ENCODE measurements at places on chromosomes 13 and 19.

DNA sequence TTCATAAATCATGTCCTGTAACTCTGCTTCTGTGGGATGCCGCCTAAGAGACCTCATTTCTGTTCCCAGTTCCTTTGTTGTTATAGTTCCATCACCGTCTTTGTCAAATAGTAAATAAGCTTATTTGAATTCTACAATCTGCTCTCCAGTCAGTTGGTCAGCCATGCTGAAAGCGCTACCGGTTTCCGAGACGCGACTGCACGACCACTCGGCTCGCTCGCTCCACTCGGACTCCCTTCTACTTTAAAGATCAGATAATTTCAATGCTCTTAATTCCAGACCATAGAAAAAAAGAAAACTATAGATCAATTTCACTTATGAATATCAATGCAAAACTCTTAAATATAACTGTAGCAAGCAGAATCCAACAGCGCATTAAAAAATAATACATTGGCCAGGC lies 64.2 kb upstream of the STK24 start:
- no peak for DNase-seq

DNA sequence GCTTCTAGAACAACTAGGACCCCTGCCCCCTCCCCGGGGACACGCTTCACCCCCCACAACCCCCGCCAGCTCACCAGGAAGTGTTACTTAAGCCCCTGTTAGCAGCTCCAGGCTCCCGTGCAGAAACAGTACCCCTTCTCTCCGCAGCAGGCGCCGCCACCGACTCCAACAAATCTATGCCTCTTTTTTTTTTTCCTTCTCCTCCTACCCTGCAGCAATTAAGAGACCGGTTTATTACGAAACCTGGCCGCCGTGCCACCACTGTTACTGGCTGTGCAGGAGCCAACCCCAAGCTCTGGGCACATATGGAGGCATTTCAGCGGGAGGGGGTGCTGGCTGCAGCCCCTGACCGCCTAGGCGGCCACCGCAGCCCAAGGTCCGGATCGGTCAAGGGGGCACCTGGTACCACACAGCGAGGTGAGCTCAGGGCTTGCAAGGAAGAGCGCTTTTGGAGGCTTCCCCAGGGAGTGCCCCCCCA lies 2.4 kb downstream of the GADD45B start:
- peak; percentile 73 for DNase-seq

GRCh38 chr19:3604987-3605343 lies 1.7 kb downstream of the TBXA2R start:
- no peak for DNase-seq

- DNase-seq, result no peak
Observed at GRCh38 chr13:110853235-110853721, 61.6 kb downstream of the ANKRD10 start.

DNA sequence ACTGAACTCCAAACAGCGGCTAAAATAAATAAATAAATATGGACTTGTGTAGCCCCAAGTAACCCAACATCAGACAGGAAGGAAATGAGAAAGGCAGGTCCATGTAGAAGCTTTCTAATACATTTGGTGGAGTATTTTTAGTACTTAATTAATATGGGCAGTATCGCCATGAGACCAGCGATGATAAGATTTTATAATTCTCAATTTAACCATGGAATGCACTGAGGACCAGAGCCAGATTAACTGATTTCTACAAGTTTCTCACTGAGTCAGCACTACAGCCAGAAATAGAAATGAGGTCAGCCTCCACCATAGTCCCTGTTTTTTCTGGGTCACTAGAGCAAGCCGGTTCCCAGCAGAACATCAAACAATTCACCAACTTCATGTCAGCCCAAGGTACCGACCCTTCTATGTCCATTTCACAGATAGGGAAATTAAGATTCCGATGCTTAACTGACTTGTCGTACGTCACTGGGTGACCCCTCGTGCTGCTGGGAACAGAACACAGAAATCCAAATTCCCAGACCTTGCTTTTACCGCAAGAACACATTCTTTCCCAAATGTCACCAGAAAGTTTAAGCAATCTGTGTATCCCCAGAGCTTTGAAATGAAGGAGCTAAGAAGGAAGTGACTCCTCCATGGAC lies 90.4 kb downstream of the COL4A1 start:
- DNase-seq, result peak; percentile 73

DNA sequence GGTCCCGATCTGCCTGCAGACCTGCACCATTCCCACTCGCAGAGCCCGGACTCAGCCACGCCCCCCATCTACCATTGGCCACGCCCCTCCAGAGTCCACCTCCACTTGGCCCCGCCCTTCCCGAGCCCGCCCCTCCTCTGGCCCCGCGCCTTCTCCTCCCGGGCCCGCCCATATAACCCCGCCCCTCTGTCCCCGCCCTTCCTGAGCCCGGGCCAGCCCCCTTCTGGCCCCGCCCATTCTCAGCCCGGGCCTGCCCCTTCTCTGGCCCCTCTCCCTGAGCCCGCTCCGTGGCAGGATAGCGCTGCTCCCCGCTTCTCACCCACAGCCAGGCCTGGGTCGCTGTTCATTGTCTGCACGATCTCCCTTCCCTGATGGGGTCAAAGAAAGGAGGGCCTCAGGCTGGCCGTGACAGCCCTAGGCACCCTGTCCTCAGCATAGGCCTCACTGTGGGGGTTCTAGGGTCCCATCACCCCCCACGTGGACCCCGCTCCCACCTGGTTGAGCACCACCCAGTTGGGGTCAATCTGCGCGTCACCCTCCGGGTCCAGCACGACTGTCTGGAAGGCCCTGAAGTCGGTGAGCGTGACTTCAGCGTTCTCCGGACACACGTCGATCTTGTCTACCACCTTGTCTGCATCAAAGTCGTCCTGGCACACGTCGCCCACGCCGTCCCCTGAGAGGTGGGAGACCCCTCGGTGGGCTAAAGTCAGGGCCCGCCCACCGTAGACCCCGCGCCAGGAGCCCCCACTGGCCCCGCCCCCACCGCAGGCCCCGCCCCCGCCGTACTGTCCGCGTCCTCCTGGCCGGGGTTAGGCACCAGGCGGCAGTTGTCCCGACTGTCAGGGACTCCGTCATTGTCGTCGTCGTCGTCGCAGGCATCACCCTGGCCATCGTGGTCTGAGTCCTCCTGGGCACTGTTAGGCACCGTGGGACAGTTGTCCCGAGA lies 5.7 kb downstream of the COMP start:
- peak; percentile 69 for DNase-seq

GRCh38 chr13:89150362-89150761 lies 1479.2 kb downstream of the SLITRK5 start:
- peak; percentile 0 for DNase-seq

DNA sequence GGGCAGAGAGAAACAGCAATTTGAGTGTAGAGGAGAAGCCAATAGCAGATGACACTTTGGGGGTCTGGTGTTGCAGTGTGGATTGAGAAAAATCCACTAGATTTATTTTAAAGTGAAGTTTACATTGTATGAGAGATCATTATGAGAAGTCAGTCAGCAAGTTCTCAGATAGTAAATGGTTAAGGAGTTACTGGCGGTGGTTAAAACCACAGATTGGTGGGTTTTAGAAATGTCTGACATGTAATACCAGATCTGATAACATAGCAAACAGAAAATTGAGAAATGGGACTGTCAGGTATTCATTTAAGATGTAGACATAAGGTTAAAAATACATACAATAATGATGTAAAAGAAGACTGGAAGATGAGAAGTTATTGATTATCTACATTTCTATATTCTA lies 7.2 kb downstream of the ABHD13 start:
- no peak for DNase-seq

DNA sequence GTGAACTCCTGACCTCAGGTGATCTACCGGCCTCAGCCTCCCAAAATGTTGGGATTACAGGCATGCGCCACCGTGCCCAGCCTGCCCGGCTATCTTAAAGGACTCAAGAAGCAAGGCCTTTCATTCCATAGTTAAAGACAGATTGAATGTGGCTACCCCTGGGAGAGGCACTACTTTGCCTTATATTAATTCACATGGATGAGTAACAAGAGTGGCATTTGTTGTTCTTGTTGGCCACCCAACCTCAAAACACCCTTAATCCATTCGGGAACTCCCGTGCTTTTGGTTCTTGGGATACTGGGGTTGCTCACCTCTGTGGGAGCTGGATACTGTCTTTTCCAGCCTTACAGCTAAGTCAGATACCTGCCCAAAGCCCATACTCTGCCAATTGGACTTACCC lies 34.4 kb upstream of the ABCC4 start:
- no peak for DNase-seq

DNA sequence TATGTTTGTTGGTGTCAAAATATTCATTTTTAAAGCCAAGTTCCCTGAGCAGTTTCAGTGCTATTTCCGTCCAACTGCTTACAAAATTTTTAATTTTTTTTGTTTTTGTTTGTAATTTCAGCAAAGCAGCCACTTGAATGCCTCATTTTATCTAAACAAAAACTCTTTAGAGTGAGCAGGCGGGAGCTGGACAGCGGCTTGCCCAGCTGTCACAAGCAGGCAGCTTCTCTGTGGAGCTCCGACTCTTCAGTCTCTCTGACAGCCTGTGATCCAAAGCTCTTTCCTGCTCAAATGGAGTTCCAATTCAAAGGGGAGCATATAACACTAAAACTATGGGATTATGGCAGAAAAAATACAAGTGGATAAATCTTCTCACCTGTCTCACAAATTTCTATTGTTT lies 618.3 kb upstream of the PCDH20 start:
- DNase-seq, result no peak

- DNase-seq, result no peak
Observed at GRCh38 chr13:110413016-110413675, 106.1 kb downstream of the COL4A2 start.

GRCh38 chr13:73162912-73163911 lies 104.4 kb downstream of the KLF5 start:
- no peak for DNase-seq

DNA sequence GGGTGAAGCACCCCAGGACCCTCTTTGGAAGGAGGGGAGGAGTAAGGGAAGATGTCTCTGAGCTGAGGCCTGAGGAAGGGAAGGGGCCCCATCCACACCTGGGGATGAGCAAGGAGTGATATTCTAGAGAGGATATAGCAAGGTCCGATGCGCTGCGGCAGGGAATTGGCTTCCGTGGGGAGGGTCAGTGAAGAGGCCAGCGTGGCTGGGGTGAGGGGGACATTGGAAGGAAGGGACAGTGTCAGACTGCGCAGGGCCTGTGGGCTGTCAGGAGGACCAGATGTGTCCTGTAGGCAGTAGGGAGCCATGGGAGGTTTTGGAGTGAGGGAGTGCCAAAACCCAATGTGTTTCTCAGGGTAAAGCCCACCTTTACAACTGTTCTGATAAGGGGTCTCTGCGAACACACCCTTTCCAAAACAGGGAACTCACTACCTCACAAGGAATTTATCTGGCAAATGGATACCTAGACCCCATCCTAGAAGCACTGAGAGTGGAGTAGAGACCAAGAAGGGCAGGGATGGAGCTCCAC lies 3.7 kb downstream of the LMTK3 start:
- no peak for DNase-seq

- DNase-seq, result peak; percentile 15
Observed at GRCh38 chr13:113452942-113453901, at the start of gene ADPRHL1. Gene ADPRHL1, minus strand, starts transcription at chr13:113453488. Its CDS starts 51 bp downstream, at chr13:113453437.

GRCh38 chr19:11324079-11324661 lies 15.3 kb downstream of the RAB3D start:
- DNase-seq, result peak; percentile 91

DNA sequence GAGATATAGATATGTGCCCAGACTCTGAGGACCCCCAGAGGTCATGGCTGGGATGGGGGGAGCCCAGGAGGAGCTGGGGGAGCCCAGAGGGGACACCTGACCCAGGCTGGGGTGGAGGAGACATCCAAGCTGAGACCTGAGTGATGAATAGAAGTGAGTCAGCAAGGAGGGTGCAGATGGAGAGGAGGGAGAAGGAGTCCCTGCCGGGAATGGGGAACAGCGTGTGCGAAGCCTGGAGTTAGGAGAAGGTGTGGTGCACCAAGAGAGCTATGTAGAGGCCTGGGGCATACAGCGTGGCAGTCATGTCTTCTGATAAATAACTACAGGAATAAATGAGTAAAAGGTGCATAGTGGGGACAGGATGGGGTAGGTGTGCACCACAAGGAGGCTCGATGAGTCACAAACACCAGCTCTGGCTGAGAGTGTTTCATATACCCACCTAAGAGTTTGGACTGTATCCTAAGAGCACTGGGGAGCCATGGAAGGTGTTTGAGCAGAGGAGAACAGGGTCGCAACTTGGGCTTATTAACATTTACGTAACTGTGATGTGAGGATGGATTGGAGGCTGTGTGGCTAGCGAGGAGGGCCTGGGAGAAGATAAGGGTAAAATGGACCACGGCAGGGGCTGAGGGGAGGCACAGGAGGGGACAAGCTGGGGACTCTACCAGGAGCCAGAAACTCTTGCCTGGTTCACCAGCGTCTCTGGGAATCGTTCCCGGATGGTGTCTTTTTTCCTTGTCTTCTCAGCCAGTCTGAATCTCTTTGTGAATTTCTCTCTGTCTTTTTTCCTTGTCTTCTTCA lies 1.4 kb downstream of the CEACAM18 start:
- no peak for DNase-seq

DNA sequence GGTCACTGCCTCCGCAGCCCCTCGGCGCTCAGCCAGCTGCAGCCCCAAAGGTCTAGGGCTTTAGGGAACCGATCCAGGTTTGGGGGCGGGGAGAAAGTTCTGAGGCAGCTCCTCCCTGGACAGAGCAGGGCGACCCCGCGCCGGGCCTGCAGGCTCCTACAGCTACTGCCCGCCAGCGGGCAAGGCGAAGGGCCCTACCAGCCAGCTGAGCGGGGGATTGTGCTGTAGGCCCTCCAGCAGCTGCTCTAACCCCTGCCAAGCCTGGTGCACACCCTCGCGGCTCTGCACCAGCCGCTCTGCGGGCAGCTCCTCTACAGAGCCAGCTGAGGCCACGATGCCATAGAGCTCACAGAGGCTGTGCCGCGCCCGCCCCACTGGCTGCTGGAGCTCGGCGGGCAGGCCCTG lies 14.0 kb downstream of the PLIN4 start:
- no peak for DNase-seq

Data from fibroblast of skin of right biceps (primary cell).